ENCODE measurements at places on chromosomes 3 and 15.

GRCh38 chr3:145144361-145144760, 1016.6 kb downstream of the PLOD2 start:
- DNase-seq, result no peak

GRCh38 chr3:128933213-128933921, 53.9 kb downstream of the ACAD9 start:
- DNase-seq, result no peak

- DNase-seq, result peak; percentile 58
Measured at GRCh38 chr3:101262393-101263240, 57.8 kb downstream of the IMPG2 start.

- no peak for DNase-seq
Measured at GRCh38 chr3:179091113-179091512, 19.5 kb upstream of the ZMAT3 start.

GRCh38 chr15:43225201-43225949, 4.6 kb upstream of the EPB42 start:
- DNase-seq, result peak; percentile 22

DNA sequence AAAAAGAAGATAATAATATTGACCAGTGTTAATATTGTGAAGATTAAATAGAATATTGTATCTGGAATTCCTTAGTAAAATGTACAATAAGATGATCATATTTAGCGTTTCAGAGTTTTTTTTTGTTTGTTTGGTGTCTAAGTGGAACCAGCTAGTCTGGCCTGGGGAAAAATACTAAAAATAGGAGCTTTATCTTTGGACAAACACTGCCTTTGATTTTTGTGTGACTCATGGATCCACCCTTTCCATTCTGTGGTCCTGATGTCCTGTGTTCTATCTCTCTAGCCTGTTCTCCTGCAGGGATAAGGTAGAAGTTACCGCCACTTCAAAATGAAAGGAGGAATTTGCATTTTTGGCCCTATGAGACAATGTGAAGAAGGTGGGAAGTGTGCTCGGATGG, 79.7 kb upstream of the CRBN start:
- no peak for DNase-seq

- DNase-seq, result no peak
Measured at GRCh38 chr3:152833089-152833488, 1.8 kb upstream of the P2RY1 start.

DNA sequence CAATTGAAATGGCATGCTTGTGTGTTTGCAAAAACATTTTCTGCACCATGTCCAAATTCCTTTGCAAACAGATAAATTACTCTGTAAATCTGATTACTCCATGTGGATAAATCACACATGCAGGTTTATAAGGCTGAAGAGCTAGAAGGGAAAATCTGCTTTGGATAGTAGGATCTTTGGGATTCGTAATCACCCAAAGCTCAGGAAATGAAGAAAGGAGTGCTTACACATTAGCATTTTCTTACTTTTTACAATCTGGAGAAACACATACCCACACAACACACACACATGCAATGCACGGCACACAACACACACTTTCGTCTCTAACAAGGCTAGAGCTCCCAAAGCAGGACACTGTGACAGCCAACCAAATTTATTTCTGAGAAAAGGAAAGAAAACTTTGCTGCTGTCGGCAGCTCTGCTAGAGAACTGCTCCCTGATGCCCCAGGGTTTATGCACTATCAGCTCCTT, 2.1 kb downstream of the LSAMP start:
- no peak for DNase-seq

DNA sequence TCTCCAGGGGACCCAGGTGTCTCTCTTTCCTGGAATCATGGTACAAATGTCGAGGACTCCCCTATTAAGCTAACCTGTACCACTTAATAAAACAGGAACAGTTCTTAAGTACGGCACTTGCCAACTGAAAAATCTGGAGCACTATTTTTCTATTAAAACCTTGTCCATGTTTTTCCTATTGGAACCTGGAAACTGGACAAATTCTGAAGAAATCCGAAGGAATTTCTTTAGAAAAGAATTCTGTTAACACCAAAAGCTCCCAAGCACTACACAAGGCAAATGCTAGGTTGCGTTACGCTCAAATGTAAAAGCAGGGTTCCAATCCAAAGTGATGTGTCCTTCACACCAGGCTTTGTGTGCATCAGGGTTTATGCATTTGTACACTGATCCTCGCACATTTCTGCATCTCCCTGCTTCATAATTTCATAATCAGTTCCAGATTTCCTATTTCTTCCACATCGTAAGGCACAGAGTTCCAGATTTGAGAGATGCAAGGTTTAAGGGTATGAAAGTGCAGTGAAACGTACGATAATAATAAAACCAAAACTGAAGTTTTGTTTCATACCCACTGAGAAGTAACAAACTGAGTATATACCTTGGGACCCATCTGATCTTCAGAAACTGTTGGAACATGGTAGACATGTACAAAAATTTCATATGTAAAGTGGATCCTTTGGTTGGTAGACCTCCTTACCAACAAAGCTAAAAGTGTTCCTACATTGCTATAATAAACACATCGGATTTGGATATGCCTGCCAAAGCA, 132.1 kb upstream of the WNT5A start:
- no peak for DNase-seq

GRCh38 chr3:164486150-164486549, 592.1 kb downstream of the SI start:
- no peak for DNase-seq

DNA sequence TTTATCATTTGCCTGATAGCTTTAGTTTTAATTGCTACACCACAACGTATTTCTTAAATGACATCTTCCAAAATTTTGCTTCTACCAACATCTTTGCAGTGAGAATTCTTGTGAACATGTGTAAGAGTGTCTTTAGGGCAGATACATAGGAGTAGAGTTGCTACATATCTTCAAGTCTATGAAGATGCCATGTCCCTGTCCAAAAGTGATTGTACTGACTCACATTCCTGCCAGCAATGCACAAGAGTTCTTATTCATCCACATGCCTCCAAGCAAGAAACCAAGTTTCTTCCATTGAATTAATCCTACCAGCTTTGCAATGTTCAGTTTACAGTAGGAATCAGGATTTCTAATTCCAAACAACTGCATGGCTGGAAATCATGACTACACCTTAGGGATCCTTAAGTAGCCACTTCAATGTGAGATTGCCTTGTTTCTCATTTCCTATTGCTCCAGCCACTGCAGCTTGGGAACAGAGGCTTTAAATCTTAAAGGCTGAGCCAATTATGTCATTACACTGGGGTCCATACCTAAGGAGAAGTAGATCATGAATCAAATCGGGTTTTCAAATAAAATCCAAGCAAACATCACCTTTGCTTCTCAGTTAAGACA, 44.5 kb downstream of the BCL2L10 start:
- DNase-seq, result no peak

- DNase-seq, result peak; percentile 4
Measured at GRCh38 chr15:48644827-48645557, 517 bp downstream of the FBN1 start.

DNA sequence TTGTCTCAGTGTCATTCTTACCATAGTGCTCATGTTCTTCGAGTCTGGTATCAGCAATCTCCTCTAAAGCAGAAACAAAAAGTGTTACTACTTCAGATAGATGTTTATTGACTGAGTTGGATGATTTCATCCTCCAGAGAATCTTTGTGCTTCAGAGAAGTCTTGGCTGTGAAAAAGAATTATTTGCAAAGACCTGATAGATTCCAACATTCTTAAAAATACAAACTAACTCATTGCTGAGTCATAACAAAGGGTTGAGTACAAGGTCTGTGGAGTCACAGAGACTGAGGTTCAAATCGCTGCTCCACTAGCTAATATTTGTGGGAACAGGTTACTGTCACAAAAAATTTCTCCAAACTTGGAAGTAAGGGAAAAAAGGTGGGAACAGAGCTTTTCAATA, 9.0 kb upstream of the STRIT1 start:
- no peak for DNase-seq

- no peak for DNase-seq
Measured at GRCh38 chr3:104279617-104280016, 1087.1 kb upstream of the ALCAM start.

DNA sequence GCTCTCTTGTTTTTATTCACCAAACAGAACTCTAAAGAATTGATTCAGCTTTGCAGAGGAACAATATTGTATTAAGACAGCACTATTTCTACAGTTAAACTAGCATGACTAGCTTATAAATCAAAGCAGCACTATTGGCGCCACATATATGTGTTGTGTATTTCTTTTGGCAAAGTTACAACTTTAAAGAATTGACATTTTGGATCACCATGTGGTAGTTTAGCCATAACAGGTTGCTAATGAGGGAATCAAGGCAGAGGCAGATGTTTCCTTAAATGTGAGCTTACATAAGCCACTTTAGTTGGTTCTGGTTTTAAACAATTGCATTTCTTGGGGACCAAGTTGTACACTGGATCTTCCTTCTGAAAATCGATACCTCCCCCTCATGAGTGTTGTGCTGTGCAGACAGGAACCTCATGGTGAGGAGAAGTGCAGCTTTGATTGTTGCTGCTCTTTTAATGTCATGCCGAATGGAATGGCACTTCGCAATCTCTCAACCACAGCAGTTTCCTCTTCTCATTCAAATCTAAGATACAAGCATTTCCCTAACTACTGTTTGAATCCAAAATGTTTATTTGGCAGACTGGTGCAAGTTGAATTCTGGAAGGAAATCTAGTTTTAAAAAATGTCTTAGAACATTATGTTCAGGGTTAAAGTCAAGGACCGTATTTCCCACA, 151.2 kb downstream of the MYRIP start:
- no peak for DNase-seq

DNA sequence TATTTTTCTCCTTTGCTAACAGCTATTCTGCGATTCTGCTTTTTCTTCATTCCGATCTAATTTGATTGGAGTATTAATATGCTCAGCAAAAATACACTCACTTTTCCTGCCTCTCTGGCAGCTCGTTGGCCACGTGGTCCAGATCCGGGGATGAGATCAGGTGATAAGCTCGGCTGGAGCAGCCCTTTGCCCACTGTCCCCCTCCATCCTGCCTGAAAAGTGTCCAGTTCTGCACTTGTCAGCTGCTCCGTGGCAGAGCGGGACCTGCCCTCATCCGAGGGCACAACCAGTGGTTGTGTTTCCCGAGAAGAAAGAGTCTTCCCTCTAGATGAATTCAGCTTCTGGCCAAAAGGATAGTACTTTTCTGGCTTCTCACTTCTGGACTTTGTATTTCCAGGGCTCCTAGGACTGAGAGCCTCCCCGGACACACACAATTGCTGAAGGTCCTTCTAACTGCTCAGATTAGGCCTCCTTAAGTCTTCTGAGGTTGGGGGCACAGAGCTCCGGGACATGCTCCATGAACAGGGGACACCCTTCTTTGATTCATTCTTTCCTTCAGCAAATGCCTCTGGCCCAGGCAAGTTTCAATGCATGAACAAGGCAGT, 103.9 kb upstream of the ALDH1A3 start:
- no peak for DNase-seq

- DNase-seq, result peak; percentile 53
Measured at GRCh38 chr3:193665370-193665989, 72.5 kb downstream of the OPA1 start.

GRCh38 chr3:113226491-113226890, 15.1 kb downstream of the BOC start:
- DNase-seq, result no peak

DNA sequence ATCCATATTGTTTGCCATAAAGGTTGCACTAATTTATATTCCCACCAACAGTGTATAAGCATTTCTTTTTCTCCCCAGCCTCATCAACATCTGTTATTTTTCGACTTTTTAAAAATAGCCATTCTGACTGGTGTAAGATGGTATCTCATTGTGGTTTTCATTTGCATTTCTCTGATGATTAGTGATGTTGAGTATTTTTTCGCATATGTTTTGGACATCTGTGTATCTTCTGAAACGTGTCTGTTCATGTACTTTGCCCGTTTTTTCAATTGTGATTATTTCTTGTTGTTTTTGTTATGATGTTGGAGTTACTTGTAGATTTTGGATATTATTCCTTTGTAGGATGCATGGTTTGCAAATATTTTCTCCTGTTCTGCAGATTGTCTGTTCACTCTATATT, 46.5 kb downstream of the TP63 start:
- no peak for DNase-seq

- DNase-seq, result peak; percentile 33
Measured at GRCh38 chr3:160449636-160450598, at the start of gene TRIM59. Gene TRIM59, minus strand, starts transcription at chr3:160449786. Its CDS starts 10,603 bp downstream, at chr3:160439183.

DNA sequence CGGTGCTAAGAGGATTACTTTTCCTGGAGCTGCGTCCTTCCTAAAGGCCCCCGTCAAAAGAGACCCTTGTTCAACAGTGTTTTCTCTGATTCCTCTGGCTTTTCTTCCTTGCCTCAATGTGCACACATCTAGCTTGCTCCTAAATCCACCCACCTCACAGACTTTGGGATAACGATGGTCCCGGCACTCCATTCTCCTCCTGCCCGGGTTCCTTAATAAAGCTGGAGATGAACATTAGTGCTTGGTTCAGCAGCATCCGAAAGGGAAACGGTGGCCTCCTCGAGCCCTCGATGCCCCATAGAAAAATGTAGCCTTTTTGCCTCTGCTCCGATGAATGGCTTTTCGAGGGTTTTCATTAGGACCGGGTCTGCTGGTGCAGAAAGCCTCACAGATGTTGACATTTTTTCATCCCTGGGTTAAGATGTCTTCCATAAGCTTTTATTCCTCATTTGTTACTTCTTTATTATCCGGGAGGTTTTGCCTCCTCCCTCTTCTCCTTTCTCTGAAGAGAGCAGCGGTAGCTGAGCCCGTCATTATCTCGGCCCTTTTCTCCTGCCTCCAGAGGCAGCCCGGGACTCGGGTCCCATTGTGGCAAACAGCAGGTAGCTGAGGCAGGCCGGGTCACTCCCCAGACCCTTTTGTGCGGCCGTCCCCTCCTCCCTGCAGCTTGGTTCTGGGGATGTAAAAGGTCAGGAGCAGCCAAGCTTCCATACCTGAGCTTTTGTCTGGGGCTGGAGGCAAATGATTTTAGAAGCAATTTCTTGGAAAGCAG, 64.6 kb downstream of the CPN2 start:
- DNase-seq, result peak; percentile 15

GRCh38 chr3:191123231-191123630, 75.8 kb upstream of the OSTN start:
- no peak for DNase-seq

GRCh38 chr15:25242957-25243799, 195.6 kb downstream of the UBE3A start:
- DNase-seq, result no peak

- no peak for DNase-seq
Measured at GRCh38 chr3:159301961-159302360, 500.1 kb downstream of the MFSD1 start.

GRCh38 chr3:31274326-31275024, 258.2 kb upstream of the STT3B start:
- no peak for DNase-seq

DNA sequence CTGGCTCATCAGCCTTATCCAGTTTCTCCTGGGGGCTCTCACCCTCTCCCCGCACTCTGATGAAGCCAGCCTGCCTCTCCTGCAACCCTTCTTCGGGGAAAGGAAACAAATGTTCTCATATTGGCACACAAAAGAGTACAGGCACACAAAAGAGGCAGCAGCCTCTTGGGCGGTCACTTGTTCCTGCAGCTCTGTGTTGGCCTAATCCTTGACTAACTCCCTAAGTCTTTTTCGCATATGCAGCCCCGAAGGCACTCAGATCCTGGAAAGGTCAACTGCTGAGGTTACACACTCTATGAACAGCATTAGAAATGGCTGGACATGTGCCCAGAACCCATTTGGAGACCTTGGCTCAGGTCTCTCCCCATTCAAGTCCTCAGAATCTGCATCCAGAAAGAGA, 7.4 kb upstream of the CAMP start:
- no peak for DNase-seq

Data from NCI-H1092 treated with DMSO at 0.1 percent for 48 hours (cell line).